ENCODE measurements at places on chromosomes 7 and 10.
A peak's percentile ranks its signal among the peaks of the same experiment; 100 is the strongest.

- no peak for DNase-seq
Measured at GRCh38 chr10:18647151-18647550, 4.2 kb downstream of the NSUN6 start.

- no peak for DNase-seq
Measured at GRCh38 chr10:3761021-3761686, 23.9 kb downstream of the KLF6 start.

- DNase-seq = no peak
Measured at GRCh38 chr10:75143353-75143752, 31.9 kb downstream of the SAMD8 start.

DNA sequence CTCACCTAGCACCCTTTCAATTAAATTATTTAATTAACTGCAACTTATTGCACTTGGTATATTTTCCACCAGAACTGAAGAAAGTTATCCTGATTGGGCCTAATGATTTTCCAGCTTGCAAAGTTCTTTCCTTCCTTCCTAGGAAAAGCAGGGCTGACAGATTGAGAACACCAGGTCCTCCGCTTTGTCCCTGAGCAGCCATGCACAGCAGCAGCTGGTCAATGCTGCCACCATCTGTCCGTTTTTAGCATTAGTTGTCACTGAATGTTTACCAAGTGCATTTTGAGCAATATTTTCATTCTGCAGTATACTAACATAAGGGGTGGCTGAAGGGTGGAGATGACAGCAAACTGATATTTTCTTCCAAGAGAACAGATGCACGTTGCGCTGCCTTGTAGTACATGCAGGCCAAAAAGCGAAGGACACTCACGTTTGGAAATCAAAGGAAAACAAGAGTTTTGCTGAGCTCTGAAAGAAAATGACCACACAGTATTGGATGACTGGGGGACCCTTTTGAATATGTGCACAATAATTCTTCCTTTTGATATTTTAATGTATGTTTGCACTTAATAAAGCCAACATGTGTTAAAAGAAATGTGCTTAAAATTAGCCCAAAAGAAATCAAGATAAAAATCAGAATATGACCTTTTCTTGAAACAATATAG lies 248.8 kb upstream of the PTN start:
- peak; percentile 35 for DNase-seq

- DNase-seq = no peak
Measured at GRCh38 chr10:54985732-54986131, 184.7 kb upstream of the PCDH15 start.

DNA sequence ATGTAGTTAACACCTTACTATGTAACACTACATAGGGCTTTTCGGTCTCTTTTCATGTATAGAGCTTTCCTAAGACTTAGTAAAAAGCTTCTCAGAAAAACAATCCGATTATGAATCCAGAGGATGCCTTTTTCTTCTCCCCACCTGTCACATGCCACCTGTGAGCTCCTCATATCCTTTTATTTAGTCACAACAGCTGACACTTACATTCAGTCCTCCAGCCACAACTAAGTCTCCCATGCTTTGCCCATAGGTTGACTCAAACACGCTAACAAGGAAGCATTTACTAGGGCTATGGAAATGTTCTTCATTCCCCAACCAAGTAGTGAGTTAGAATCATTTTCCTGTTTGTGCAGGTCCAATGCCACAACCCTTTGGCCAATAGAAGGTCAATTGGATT lies 7.9 kb downstream of the ENO4 start:
- DNase-seq = no peak

GRCh38 chr7:73882047-73882402 lies 21.1 kb downstream of the TMEM270 start:
- DNase-seq = no peak

DNA sequence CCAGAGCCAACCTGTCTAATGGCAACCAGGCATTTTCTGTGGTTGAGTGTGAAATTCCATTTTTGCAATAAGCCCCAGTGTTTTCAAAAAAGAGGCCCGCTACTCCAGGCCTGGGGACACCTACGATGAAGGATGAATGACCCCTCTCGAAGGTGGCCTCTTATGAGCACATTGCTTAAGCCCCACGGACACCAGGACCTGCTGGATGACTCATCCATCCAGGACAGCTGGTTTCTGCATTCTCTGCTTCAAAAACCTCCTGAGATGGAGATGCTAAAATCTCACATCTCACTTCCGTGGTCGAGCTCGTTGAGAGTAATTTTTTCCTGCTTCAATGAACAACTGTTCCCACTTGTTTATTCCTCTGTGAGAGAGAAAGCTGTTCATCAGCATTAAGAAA lies 150.2 kb upstream of the FZD8 start:
- no peak for DNase-seq

- DNase-seq = no peak
Measured at GRCh38 chr7:67496589-67496988, 500.0 kb downstream of the TYW1 start.

- peak; percentile 98 for DNase-seq
Measured at GRCh38 chr7:127189886-127190285, 62.9 kb downstream of the GRM8 start.

GRCh38 chr7:114269714-114270113 lies 144.9 kb upstream of the FOXP2 start:
- DNase-seq = no peak

- no peak for DNase-seq
Measured at GRCh38 chr7:129845972-129846327, 106.8 kb downstream of the UBE2H start.

- no peak for DNase-seq
Measured at GRCh38 chr10:26502986-26503385, 64.8 kb downstream of the APBB1IP start.

All from DMS79 treated with DMSO at 0.1 percent for 48 hours (cell line).